Omental fat pad (tissue), 4 donors: ENCODE measurements at places on chromosomes 13 and 19.

- DNase-seq: no peak
These were observed 126.9 kb downstream of the SIPA1L3 start for GRCh38 chr19:38033658-38034491.

DNA sequence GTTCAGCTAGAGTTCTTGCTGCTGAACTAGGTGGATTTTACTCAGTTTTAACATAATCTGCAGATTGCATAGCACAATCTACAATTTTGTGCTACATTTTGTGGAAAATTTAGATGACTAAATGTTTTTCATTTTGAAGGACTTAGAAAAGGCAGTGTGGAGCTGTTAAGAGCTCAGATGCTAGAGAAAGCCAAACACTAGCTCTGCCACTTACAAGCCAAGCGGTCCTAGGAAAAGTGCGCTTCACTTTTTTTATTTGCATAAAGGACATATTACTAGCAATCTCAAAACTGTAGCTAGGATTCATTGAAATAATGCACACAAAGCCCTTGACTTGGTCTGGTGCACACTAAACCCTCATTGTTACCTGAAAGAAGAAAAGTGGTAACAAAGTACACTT, 8.1 kb upstream of the CSNK1A1L start:
- no peak for DNase-seq

- DNase-seq: no peak
These were observed 13.9 kb downstream of the SLC25A15 start for GRCh38 chr13:40803316-40803715.

GRCh38 chr19:17255150-17255621, 9.4 kb downstream of the USHBP1 start:
- no peak for DNase-seq

GRCh38 chr13:25689539-25689938, 317.8 kb downstream of the ATP8A2 start:
- DNase-seq: no peak
